ENCODE measurements at places on chromosomes 6 and 20.

DNA sequence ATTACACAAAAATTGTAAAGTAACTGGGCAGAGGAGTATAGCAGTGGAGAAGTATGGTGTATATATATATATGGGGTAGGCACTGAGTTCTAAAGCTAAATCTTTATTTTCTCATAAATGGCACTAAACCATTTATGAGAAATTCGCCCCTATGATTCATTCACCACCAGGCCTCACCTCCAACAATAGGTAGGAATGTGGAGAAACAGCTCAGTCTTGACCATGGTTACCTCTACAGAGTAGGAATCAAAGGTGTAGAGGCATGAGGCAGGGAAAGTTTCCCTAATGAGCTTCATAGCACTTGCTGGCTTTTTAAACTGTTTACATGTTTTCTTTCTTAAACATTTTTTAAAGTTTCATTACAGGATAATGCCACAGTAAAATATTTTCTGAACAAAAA is 36.9 kb upstream of the SUMO4 start:
- no peak for DNase-seq

GRCh38 chr6:112649853-112650252 is 302.7 kb downstream of the RFPL4B start:
- no peak for DNase-seq

DNA sequence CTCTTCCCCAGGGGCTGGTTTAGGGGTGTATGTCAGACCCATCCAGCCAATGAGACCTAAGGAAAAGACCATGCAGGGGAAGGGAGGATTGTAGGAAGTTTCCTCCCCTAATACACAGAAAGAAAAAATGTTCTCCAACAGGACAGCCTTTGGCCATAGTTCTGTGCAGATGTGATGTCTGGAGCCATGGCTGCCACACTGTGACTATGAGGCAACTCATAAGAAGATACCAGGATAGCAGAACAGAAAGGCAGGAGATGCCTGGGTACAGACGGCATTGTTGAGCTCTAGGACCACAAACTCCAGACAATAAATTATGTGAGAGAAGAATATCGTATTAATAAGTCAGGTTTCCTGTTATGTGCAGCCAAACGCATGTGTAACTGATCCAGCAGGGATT is 156.7 kb downstream of the PREX1 start:
- DNase-seq = no peak

DNA sequence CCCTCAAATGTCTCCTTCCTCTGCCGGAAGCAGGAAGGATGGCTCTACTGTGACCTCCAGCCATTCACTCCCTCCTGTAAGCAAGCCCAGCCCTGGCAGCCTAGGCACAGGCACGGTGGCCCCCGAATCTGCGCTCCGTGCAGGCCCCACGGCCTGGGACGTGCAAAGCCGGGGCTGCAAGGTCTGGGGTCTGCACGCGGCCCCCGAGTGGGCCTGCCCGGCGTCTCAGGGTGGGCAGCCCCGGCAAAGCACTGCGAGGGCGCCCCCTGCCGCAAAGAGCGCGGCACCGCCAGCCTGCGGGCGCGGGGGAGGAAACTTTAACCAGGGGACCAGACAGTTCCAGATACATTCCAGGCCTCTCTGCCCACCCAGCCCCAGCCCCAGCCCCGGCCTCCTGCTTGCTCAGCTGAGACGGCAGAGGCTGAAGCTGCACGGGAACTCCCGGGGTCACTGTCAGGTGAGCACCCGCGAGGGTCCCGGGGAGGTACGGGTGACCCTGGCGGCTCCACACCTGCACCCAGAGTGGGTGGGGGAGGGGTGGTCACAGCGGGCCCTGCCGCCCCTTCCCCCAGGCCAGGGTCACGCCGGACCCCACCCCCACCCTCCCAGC is 98.8 kb downstream of the ASXL1 start:
- DNase-seq = no peak

All from hypothalamus (tissue), 51 donors.